ENCODE measurements at places on chromosomes 4 and X.

- no peak for DNase-seq
Measured at GRCh38 chr4:17492058-17492741, 19.7 kb downstream of the QDPR start.

- DNase-seq: no peak
Measured at GRCh38 chrX:139691843-139692505, 16.0 kb downstream of the MCF2 start.

DNA sequence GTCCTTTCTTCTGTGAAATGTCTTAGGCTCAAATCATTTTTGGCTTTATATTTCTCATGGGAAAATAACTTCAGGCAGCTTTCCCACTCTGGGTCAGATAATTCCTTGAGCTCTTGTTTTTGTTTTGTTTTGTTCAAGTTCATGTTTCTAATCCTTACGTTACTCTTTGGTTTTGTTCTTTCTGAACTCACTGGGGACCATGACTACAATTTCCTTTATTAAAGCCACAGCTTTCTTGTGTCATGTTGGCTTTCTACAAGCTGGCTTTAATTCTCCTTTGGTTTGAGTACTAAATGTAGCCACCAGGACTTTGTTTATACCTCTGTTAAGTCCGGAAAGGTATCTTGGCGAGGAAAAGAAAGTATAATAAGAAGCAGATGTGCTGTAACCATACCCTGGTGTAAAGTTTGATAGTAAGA is 30.8 kb upstream of the ANXA3 start:
- DNase-seq: no peak

- no peak for DNase-seq
Measured at GRCh38 chr4:2788101-2788500, 4.8 kb upstream of the SH3BP2 start.

DNA sequence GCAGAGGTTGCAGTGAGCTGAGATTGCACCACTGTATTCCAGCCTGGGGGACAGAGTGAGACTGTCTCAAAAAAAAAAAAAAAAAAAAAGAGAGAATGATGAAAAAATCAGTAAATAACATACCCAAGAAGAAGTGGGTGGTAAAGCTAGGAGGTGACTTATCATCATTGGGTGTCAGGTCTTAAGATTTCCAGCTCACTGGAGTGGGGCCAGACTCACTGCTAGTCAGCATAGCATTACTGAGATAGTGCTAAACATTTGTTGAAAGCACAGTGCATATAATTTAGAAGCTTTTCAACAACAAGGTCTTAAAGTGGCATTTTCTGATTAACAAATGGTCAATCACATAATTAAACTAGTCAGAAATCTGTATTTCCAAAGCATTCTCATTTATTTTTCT is 221.8 kb upstream of the GYPA start:
- DNase-seq: no peak

DNA sequence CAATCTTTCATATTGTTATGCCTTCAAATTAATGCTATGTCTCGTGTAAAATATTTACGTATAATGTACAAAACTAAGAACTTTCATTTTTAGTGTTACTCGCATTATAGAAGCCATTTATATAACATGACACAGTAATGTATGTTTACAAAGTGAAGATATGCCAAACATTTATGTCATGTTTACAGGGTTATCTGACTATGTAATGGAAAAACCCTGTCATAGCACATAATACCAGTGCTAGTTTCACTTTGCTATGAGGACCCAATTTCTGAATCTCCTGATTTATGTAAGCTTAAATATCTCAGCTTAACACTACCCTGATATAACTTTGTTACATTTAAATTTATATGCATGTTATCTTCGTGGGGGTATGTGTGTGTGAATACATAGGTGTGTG is 233.1 kb downstream of the FAT4 start:
- no peak for DNase-seq

GRCh38 chrX:20128670-20129069 is 12.0 kb upstream of the MAP7D2 start:
- no peak for DNase-seq

- no peak for DNase-seq
Measured at GRCh38 chrX:150508018-150508417, 60.4 kb upstream of the MTM1 start.

DNA sequence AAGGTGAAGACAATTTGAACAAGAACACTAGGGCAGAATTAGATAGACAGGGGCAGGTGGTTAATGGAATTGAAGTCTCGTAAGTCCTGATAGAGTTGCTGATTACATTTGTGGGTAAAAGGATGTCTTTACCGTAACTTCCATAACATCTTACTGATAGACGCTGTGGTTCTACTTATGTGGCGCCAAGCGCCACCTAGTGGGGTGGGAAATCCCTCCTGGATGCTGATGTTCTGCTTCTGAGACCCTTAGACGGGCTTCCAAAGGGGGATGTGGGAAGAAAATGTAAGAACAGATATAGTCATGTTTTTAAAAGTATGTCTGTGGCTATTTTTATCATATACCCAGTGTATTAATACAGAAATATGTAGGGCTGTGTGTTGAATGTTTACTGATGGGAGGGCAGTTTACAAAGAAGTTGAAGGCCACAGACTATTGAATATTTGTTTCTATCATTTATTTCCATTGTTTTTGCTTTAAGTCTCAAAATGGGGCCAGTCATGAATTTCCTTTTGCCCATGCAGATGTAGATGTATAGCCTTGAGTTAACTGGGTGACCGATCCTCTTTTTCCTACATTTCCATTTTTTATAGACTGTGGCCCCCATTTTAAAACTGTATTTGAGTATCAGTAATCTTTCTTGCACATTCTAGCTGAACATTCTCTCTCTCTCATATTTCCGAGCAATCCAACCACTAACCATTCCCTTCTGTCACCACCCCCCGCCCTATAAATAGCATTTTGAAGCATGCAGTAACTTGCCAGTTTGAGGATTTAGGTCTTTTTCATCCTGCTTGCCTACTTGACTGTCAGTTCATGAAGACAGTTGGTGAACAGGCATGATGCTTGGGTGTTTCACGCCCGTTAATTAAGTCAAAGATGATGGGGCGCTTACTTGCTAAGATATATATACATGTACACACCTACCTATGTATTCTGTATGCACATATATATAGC is 12.1 kb upstream of the TLR8 start:
- peak; percentile 24 for DNase-seq

- DNase-seq: no peak
Measured at GRCh38 chrX:15204130-15204751, 65.6 kb downstream of the ASB9 start.

DNA sequence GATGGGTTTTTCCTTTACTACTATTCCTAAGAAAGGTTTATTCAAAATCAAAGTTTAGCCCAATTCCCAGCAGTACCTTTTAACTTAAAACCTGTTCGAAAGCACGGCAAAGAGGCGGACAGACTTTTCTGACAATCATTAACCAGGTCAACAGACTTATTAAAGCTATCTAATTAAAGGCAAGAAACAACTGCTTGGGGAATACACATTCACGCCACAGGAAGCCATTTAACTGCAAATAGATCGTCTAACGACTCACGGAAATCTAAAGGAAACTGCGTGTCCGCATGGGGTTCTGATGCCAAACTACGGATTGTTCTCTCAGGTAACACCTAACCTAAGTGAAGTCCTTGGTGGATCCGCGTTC is 663 bp upstream of the USP53 start:
- no peak for DNase-seq

DNA sequence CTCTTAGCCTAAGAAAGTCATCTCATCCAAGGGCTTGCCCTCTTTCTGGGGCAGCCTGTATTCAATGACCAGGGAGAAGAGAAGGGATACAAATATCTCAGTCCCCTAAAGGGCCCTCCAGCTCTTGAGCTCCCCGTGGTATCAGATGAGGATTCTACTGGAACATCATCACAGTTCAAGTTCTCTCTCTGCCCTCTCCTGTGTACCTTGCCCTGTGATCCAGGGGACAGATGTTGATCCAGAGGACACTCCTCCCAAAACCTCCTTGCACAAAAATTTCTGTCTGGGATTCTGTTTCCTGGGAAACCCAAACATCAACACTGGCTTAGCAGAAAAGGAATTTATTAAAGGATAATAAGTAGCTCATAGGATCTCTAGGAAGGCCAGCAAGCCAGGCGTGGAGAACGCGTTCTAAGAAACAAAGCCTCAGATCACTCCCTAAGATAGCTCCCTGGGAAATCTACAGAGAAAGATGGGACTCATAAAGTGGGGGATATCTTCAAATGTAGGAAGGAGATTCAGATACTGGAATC is 296.3 kb upstream of the KLF3 start:
- DNase-seq: no peak

GRCh38 chr4:169661761-169662160 is 41.4 kb downstream of the CLCN3 start:
- DNase-seq: no peak

DNA sequence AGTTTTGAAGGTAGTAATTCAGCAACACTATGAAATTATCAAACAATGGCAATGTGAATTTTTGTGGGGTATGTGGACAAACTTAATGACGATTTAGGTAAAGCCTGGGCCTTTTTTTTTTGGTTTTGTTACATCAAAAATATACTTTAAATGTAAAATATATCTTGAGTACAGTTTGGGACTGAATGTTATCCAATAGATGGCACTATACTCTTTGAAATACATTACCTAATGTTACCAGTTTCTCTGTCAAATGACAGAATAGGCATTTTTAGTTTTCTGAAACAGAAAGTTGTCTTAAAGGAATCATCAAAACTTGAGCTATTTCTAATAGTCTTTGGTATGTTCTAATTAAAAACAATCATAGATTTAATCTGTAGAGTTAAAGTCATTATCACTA is 1651.9 kb downstream of the C4orf33 start:
- no peak for DNase-seq

- no peak for DNase-seq
Measured at GRCh38 chr4:123073650-123074049, 151.3 kb upstream of the NUDT6 start.

GRCh38 chrX:71111141-71111843 is at the start of gene IL2RG:
Gene IL2RG, minus strand, starts transcription at chrX:71111577. Its CDS starts 38 bp downstream, at chrX:71111539.
- peak; percentile 73 for DNase-seq

- no peak for DNase-seq
Measured at GRCh38 chr4:52874948-52875347, 12.8 kb downstream of the RASL11B start.

- no peak for DNase-seq
Measured at GRCh38 chr4:106522839-106523238, 154.3 kb upstream of the GIMD1 start.

DNA sequence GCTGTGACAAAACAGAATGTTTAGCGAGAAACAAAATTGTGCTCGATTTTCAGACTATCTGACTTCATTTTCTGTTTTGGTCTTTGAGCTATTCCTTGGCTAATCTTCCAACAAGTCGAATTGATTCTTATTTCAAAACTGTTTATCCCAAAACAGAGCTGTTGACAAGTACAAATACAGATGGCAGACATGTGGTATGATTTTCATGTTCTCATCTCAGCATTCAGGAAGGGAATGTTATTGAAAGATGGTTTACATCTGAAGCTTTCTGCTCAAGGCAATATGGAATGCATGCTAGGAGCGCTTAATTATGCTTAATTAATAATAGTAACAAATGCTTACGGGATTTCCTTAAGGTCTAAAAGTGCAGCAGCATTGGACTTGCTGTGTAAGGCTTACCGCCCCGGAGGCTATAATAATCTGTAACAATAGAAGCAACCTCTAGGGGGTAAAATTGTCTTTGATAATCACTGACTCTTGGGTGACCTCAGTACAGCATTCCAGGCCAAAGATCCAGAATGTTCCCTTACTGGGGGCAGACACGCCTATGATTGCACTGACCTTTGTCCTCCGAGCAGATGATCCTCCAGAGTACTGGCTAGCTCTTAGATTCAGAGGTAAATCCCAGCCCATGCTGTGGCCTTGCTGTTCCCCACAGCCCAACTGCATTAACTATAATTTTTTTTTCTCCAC is 16.4 kb downstream of the LSM6 start:
- no peak for DNase-seq

DNA sequence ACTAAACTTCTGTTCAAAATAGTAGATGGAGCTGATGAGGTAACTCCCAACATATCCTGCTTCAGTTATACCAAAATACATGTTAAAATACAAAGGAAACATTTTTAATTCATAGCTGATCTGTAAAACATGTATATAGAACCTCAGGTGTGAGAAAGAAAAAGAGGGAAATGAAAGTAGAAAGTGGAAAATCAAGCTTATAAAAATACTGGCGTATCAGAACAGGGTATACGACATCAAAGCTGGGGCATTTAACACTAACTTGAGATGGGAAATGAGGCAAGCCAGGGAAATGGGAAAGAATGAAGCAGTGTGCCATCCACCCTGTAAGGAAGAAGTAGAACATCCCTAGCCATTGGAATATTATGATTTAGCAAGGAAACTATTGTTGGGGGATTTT is 767.5 kb downstream of the DMD start:
- DNase-seq: no peak

DNA sequence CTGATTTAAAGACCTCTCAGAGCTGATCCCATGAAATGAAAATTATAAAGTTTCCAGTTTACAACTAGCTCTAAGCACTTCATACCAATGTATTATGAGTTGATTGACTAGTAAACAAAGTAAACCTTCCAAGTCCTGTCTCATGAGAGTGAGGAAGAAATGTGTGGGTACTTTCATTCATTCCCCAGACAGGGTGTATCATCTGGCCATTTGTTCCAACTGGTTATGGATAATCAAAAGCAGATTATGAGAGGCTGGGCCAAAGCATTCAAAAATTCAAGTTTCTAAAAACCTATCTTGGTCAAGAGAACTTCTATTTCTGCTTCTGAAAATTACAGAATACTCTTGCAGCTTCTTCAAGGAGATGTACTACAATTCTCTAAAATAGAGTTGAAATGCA is 193.3 kb upstream of the RASGEF1B start:
- DNase-seq: no peak

All from activated T-cell treated with anti-CD3 and anti-CD28 coated beads for 4 hours (primary cell).